Stimulated activated CD4-positive, alpha-beta T cell treated with anti-CD3 and anti-CD28 coated beads, Interleukin-15, amount 100 ng/mL, for 48 hours (primary cell): ENCODE measurements at places on chromosomes 2 and 18.

DNA sequence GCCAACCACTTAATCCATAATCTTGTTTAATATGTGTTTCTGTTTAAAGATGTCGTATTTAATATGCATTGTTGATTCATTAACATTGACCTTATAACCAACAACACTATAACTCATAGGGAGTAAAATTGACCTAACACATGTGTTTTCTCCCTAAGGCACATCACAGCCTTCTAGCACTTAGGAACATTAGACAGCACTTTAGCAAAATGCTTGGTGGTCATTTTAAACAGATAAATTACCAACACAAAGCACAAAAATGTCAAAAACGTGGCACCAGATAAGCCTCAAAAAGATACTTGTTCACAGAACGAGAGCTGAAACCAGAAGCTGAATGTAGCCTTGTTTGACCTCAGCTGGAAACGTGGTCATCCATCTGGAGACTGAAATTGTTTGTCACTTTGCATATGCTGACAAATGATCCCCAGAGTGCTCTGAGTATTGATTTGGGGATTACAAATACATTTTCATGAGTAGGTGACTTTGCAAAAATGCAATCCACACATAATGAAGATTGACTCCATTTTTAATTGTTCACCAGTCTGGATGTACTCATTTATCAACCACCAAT, 139.2 kb downstream of the CCDC102B start:
- DNase-seq: no peak

DNA sequence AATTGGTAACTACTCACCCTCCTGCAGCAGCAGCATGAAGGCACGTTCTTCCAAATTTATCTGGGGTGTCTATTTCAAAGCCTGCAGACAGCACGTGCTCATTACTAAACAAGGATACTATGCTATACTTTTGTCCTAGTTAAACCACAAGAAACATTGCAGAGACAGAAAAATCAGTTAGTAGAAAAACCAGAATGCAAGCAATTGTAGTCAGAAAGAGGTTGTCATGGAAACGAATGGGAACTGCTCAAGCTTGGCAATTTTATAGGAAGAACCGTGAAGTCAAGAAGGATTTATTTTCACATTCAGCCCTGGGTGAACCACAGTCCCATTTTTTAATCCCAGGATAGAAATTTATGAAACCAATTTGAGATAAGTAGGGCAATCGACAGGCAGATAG, 162.2 kb upstream of the PGAP1 start:
- DNase-seq: no peak

- no peak for DNase-seq
Observed at GRCh38 chr2:12203528-12203927, 457.1 kb downstream of the LPIN1 start.

- no peak for DNase-seq
Observed at GRCh38 chr2:241161646-241162281, 11.5 kb downstream of the PPP1R7 start.

- no peak for DNase-seq
Observed at GRCh38 chr2:203861197-203861596, 6.4 kb upstream of the CTLA4 start.

- DNase-seq: no peak
Observed at GRCh38 chr2:172207911-172208310, 105.2 kb upstream of the DLX2 start.

DNA sequence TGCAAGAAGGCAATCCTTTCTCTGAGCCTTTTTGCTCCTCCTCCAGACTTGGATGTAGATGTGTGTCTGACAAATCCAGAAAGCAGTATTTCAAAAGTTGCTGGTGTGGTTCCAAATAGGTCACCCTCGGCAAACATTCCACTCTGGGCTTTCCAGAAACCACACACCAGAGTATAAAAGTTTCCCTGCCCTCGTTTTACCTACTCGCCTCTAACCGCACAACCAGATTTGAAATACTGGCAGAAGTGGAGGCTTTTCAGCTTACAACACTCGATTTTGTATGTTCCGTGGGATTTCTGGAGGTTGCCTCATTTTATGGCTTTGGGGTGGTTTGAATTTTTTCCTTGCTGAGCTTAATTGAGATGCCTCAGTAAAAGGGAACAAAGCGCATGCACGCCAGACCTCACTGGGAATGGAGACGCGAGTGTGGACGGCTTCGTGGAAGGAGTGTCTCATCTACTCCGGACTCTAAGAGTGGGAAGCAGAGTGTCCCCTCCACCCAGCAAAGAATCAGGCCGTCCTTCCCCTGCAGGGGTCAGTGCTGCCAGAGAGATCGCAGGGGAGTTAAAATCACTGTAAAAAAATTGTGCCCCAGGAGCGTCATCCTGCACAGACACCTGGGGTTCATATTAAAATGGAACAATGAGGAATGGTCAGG, 44.0 kb upstream of the RPL31 start:
- no peak for DNase-seq

DNA sequence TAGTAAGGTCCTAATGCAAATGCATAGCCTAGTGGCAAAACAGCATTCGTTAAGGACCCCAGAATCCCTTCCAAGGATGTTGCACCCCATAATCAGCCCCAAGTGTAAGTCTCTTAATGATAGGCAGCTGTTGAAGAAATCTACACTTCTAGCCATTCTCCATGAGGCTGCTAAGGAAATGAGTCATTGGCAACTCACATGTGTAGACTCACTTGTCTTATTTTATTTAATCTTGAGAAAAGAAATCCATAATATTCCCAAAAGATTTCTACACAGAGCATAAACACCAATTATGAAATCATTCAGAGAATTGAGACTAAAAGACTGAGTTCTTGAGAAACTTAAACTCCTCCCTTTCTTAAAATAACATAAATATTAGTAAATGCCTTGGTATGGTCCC, 52.4 kb downstream of the AKAIN1 start:
- no peak for DNase-seq

DNA sequence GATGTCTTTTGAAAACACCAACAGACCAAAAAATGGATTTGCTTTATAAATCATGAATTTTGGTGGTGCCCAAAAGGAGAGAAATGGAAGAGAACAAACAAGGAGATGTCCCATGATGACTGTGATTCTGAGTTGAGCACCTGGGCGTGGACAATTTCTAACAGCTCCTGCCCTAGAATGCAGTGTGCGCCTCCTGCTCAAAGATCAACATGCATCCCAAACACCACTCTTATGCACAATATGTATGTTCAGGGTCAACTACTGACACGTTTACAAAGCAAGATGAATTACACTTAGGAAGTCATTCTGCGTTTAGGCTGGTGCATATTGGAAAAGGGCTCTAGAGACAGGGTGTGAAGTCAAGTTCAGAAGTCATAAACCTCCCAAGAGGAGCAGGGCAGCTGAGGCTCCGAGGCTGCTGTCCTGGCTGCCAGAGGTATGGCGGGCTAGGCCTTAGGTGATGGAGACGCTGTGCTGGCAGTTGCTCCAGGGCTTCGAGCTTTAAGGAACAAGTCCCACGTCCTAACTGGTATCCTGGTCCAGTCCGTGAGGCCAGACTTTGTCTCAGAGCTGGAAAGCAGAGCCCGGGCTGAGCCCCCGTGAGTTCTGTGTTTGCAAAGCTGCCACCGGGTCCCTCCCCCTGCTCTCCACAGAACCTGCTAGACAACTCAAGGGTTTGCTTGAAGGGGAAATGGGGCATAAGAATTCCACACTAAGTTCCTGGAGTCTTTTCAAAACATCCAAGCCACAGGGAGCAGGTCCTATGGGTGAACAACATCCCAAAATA, 74.0 kb downstream of the ZNF516 start:
- DNase-seq: no peak

DNA sequence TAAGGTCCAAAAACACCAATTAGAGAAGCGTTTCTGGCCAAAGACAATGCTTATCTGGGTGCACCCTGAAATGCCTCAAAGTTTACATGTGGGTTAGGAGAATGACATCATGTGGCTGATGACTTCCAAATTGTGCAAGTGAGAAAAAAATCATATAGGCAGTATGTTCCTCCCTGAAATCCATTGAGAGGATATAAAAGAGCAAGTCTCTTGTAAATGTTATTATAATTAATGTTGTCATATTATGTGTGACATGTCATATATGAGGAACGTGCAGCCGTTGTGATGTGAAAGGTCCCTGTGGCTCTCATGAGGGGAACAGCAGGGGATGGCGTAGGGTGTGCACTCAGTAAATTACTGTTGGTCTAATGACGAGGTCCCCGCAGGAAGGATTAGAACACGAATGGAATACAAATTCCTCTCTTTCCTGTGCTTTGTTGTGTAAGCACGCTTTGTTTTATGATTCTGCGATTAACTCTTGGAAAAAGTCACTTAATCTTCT, 290.8 kb downstream of the PRKCE start:
- no peak for DNase-seq

GRCh38 chr2:152617456-152618192, 99.6 kb downstream of the PRPF40A start:
- DNase-seq: no peak

DNA sequence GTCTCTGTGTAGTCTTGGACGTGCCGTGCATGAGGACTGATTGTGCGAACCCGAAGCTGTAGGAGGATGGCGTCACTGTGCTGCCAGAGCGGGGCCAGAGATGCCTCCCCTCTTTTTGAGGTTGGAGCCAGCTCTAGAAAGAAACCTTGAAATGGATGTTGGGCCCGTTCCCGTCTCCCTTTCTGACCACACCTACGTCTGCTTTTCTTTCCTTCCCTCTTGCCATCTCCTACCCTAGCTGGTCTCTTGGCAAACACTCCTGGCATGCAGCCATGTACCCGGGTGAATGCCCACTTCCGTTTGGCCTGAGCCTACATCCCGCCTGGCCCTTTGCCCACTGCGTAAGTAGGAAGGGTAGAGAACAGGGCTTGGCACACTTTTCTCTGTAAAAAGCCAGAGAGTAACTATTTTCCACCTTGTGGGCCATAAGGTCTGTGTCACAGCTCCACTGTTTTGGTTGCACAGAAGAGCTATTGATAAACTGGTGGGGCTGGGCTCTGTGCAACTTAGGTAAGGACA, 37.4 kb downstream of the SH3BP4 start:
- DNase-seq: no peak

DNA sequence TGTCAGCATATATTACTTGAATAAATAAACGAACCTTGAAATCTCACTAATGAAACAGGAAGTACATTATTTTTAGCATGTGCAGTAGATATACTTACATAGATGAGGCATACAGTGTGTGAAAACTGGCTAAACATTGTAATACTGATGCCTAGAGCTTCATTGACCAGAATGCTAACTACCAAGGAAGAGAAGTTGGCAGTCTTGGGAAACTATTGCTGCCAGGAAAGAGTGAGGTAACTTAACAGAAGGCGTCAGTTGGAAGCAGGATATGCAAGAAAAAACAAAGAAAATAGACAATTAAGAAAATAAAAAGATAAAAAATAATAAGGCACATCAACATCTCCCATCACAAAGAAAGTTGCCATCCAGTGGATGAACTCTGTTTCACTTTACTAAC, 963.0 kb downstream of the TDRD15 start:
- no peak for DNase-seq

DNA sequence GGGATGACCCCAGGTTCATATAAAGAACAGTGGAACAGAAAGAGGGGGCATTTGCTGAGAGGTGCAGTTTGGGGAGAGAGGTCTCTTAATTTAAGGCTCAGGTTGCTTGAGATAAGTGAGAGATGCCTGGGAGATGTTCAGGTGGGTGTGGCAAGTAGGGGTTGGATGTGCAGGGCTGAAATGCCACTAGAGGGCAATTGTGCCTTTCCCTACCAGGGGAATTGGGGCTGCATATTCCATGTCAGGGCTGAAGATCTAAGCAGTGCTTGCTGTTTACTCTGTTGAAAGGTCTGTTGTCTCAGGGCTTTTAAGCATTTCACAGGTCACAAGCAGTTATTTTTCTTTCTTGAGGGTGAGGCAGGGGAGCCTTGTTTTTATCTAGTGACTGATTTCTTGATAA, 7.8 kb downstream of the CCDC85A start:
- DNase-seq: no peak

DNA sequence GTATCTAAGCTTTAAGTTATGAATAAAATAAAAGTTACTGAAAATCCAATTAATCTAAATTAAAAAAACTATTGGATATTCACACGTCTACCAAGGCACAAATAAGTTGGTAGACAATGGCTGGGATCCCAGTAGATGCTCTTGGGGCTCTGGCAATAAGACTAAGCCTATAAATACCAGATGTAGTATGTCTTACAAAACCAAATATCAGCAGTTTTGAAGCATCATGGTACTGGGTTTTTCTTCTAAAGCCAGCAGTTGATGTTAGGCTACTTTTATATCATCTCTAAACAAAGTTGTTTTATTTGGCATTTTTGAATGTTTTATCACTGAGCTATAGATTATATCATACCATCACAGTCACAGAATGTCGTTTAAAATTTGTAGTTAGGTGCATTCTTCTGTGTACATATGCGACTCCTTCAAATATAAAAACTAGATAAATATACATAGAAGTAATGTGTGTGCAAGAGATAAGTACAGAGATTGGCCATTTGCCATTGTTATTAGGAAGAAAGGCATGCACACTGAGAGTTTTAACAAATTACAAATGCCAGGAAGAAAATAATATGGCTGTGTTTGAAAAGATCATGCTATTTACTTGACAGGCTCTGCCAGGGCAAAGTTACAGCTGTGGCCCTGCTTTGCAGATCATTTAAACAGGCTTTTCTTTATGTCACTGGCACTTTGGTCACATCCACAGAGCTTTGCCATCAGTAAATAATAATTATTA, 21.6 kb upstream of the TMEM17 start:
- no peak for DNase-seq

DNA sequence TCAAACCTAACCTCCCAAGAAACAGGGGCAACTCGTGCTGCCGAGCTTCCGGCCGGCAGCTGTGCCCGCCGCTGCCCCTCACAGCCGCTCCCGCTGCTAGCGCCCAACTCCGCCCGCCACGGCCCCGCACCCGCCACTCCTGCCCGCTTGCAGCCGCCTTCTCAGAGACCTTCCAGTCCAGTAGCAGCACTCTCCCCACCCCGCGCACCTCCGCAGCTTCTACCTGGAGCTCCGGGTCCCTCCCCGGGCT, 722 bp upstream of the C2orf15 start:
- no peak for DNase-seq

DNA sequence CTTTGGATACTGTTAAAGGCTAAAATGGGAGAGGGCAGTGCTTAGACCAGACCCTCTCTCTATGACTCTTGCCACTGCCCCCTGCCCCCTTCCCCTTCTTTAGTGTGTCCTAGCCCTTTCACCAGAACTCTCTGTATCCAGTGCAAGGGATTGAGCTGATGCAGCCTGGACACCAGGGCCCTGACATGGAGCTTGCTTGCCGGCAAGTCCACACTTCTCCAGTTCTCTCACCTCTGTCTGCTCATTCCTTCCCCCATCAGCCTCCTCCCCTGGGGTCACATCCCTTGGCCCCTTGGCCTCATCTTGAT, 1.5 kb upstream of the WNT6 start:
- no peak for DNase-seq

DNA sequence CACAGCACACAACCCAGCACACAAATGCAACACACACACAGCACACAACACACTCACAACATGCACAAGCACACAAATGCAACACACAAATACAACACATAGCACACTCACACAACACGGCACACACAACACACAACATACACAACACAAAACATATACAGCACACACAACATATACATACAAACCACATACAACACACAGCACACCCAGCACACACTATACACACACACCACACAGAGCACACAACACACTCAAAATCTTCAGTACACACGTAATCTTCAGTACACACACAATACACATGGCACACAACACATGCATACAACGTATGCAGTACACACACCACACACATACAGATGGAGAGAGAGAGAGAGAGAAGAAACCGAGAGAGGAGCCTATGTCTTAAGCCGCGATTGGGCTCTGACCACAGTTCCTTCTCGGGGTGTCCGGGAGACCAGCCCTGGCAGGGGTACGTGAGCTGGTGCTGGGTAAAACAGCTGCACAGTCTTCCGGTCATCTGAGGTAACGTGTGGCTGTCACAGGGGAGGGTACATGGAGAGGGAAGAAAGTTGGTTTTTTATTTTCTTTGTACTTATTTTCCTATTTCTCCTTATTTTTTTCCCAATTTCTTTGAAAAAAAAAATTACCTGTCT, 25.1 kb downstream of the POU3F3 start:
- no peak for DNase-seq
